ENCODE measurements at places on chromosomes 3 and 15.
A peak's percentile ranks its signal among the peaks of the same experiment; 100 is the strongest.

GRCh38 chr3:104106276-104106675 lies 1260.4 kb upstream of the ALCAM start:
- DNase-seq, result no peak

DNA sequence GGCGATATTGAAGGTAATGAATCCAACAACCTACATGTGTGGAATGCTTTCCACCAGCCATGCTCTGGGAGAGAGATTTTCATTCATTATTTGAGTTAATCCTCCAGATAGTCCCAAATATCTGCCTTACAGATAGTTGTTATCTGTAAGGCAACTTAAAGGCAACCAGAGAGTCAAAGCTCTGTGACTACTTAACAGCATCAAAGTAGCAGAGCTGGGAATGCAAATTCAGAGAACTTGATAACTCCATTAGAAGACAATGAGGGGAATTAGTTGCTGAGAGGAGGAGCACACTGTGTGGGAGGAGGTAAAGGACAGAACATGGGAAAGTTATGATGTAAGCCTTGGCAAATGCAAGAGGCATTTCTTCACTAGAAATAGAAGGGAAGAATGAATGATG lies 10.5 kb upstream of the CRBN start:
- DNase-seq, result no peak

DNA sequence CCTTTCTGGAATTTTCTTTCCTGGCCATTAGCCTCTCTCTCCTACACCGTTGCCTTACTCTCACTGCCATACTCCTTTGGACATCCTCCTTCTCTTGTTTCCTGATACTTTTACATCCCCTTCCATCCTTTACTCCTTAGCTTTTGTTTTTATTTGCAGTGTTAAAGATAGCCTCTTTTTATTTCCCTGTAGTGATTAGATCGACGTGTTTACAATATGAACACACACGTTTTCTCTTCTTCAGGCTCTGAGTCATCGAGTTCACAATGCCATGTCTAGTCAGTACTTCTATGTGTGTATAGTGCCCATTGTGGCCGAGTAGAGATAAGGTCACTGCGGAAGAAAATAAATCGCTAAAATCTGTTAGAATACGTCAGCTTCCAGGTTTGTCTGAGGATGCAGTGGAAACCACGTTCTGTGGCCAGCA lies 208.5 kb downstream of the LPP start:
- no peak for DNase-seq

DNA sequence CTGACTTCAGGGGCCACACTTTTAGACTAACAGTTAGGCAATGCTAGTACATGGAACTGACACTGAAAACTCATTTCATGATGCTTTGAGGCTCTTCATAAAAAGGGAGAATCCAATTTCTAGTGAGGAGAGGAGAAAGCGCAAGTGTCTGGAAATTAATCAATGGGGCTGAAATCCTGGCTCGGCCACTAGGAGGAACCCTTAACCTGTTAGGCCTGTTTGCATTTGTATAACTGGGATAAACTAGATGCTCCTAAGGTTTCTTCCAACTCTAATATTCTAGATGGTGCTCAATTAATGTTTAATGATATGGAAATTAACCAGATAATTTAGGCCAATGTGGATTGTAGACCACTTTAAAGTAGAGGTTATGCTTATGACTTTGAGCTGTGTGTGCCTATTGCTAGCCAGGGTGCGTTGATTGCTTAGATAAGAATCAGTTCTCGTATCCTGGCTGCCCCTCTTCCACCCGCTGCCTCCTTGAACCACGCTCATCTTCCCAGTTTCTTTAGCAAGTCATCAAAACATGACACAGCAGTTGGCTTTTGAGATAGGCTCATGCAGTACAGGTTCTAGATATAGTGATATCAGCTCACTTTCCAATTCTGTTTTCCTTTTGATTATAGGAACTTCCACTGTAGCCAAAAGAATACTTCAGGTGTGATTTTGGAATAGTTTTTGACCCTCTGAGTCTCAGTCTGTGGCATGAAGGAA lies 16.8 kb upstream of the CRBN start:
- no peak for DNase-seq

DNA sequence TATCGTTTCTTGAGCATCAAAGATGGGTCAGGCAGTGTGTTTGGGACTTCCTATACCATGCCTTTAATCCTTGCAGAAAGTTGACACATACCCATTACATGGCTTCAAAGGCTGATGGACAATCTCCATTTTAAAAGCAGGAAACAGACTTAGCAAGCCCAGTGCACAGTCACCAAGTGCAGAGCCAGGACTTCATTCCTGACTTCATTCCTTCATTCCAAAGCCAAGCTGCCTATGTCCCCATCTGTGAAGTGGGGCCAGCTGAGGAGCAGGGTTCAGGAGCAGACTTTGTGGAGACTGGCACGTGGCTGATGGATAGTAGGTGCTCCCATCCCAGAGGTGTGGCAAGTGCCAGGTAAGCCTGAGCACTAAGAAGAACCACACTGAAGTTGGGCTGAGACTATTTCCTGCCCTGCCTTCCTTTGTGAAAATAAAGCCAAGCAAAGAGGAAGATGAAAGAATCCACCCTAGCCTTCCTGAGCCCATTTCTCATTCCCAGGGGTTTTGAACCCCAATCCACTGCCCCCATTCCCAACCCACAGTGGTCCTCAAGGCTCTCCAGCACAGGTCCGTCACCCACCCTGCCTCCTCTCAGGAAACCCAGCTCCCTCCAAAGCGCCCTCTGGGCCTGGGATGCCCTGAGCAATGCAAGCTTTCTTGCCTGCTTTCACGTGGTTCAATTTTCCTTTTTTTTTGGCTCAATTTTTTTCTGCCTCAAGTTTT lies 1.8 kb downstream of the CX3CR1 start:
- DNase-seq, result no peak

GRCh38 chr3:147404800-147405230 lies 1.5 kb downstream of the ZIC4 start:
- no peak for DNase-seq

DNA sequence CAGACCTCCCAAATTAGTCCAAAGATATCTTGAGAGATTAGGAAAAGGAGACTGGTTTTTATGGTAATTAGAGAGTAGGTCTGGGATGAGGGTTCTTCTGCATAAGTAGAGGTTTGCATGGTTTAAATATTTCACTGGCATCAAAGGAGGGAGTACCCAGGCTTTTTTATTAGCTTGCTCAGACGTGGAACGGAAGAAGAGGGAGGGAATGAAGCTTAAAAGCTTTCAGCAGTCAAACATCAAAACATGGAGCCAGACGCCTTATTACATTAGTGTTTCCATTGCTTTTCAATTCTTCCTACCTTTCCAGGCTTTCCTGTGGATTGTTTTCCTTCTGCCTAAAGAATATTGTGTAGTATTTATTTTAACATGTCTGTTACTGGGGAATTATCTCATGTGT lies 342.1 kb upstream of the SOX2 start:
- DNase-seq, result no peak

DNA sequence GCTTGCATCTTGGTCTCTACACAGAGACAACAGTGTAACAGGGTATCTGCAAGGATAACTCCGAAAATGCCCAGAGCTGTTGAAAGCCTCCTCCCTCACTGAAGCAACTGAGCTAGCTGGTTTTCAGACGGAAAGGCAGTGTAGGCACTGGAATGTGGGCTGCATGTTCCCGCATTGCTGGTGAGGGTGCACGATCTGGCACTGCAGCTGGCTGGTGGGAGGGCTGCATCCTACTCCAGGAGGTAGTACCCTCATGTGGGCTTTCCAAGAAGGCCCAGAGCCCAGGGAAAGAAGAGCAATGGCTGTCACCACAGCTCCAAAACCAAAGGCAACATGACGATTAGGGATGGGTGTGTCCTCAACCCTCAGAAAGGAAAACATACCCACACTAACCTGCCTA lies 28.7 kb upstream of the RPS17 start:
- peak; percentile 45 for DNase-seq

DNA sequence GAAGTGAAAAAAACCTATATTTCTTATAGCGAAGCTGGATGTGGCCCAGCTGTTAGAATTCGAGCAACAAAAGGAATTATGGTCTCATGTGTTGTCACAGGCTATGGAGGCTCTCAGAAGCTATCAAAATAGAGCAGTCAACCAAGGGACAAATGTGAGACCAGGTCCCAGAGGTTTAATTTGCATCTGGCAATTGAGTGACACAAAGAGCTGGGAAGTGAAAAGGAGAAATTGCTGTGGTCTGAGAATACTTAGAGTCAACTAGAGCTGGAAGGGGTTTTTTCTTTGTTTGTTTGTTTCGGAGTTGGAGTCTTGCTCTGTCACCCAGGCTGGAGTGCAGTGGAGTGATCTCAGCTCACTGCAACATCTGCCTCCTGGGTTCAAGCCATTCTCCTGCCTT lies 61.3 kb upstream of the SMAD3 start:
- DNase-seq, result no peak

- DNase-seq, result no peak
These were observed 78.3 kb downstream of the RSL24D1 start for GRCh38 chr15:55118344-55118870.

DNA sequence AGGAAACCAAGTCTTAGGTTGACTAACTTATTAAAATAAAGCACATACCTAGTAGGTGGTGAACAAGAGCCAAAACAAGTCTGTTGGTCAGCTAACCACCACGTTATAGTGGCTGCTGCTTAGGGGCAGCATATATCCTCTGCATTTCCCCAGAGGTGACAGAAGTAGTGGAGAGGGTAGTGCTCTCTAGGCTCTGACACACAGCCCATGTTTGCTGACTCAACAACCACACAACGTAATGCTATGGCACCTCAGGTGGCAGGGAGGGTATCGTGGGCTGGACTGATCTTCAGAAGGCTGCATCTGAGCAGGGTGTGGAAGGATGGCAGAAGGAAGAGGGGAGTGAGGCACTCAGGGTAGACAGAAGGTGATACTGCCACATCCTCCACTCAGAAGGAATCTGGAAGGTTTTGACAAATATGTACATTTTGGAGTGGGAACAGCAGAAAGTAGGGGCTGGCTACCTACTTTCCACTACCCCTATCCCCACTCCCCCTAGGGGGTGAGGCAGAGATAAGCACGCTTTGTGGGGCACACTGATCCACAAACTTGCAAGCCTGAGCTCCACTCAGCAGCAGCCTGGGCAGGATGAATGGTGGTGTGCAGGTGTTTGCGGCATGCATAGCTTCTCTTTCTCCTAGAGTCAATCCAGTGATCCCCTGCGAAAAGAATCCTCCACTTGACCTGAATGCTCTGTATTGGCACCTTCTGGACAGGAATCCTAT lies 178.1 kb downstream of the RORA start:
- no peak for DNase-seq

DNA sequence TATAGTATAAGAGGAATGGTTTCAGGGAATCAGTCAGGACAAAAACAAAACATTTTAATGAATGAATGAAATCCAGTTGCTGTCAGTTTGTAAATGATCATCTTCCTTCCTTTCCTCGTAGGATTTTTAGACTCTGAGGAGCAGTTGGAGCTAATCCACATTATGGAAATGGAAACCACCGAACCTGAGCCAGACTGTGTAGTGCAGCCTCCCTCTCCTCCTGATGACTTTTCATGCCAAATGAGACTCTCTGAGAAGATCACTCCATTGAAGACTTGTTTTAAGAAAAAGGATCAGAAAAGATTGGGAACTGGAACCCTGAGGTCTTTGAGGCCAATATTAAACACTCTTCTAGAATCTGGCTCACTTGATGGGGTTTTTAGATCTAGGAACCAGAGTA lies 3.1 kb downstream of the TIPARP start:
- no peak for DNase-seq

- DNase-seq, result no peak
These were observed 227.6 kb downstream of the KLF13 start for GRCh38 chr15:31554261-31554660.

- no peak for DNase-seq
These were observed 453.7 kb downstream of the FOXP1 start for GRCh38 chr3:71129611-71130431.

- no peak for DNase-seq
These were observed 121.3 kb upstream of the MNS1 start for GRCh38 chr15:56586206-56586605.

- DNase-seq, result peak; percentile 65
These were observed 56.0 kb downstream of the SLC25A26 start for GRCh38 chr3:66276705-66277274.
